Calu3 (cell line): ENCODE measurements at places on chromosomes 16 and 17. TPM values are rescaled to one million over a fixed set of nuclear protein-coding genes. Genes with fewer than 3 reads are reported as not detected.

Gene CES1
- 0.78 and 0.86 TPM in 2 replicates for total RNA-seq

Gene IL34
- total RNA-seq: 0.35 and 0.39 TPM in 2 replicates

Gene RBFOX1
- not detected in 2 replicates for total RNA-seq

Gene ZP2
- not detected in 2 replicates for total RNA-seq

Gene PLCG2
- total RNA-seq: 3.4 and 13.7 TPM in 2 replicates

Gene KCNH6
- total RNA-seq: not detected in 2 replicates

Gene GPR142
- total RNA-seq: not detected in 2 replicates

Gene MYOCD
- 0.10 TPM in 1 of 2 replicates, not detected in the other for total RNA-seq

Gene ARHGDIG
- 0.29 TPM in 1 of 2 replicates, not detected in the other for total RNA-seq

Gene PLLP
- 38.3 and 40.3 TPM in 2 replicates for total RNA-seq

- no peak overlapping the region for H3K4me3 ChIP-seq
- H3K27ac ChIP-seq: no peak overlapping the region
- DNase-seq: no peak
- H3K36me3 ChIP-seq: peaks cover 4% of the 10 kb centered on the region
- H3K27me3 ChIP-seq: no peaks in the 10 kb centered on the region
Measured at GRCh38 chr17:42031584-42031983, 11.7 kb downstream of the NKIRAS2 start.

- peaks cover 86% of the 10 kb centered on the region for H3K36me3 ChIP-seq
- no peak for DNase-seq
- H3K4me1 ChIP-seq: peaks cover 58% of the 10 kb centered on the region
- peak overlapping the region; percentile 66 for H3K4me3 ChIP-seq
- H3K27ac ChIP-seq: peak overlapping the region; percentile 94
- H3K27me3 ChIP-seq: no peaks in the 10 kb centered on the region
Measured at GRCh38 chr17:76049836-76050537, 22.3 kb downstream of the SRP68 start.

GRCh38 chr16:84177741-84178073 is 9.2 kb downstream of the TAF1C start:
- H3K36me3 ChIP-seq: peaks cover 33% of the 10 kb centered on the region
- H3K27ac ChIP-seq: no peak overlapping the region
- H3K4me3 ChIP-seq: no peak overlapping the region
- no peak for DNase-seq
- H3K4me1 ChIP-seq: peaks cover 9% of the 10 kb centered on the region

DNA sequence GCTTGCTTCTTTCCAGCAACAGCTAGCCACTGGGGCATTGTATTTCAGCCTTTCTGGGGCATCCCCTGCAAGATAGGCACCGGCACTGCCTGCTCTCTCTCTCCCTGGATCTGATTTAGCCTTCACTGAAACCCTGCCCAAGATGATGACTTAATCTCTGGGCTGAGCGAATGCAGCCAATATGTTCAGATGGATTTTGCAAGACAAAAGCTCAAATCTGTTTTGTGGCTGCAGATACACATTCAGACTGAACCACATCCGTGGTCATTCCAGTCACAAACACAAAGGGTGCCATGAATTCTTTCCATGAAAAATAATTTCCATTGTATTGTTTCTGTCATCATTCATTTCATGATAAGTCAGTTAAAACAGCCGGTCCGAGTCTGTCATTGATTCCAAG is 24.2 kb downstream of the SOST start:
- H3K4me1 ChIP-seq: no peaks in the 10 kb centered on the region
- DNase-seq: no peak
- no peak overlapping the region for H3K4me3 ChIP-seq
- H3K27ac ChIP-seq: no peak overlapping the region

- H3K4me3 ChIP-seq: no peak overlapping the region
- peaks cover 17% of the 10 kb centered on the region for H3K36me3 ChIP-seq
- no peaks in the 10 kb centered on the region for H3K27me3 ChIP-seq
Measured at GRCh38 chr17:62562656-62563055, 64.8 kb upstream of the MRC2 start.

- H3K36me3 ChIP-seq: peaks cover 5% of the 10 kb centered on the region
- no peaks in the 10 kb centered on the region for H3K27me3 ChIP-seq
- H3K4me1 ChIP-seq: peaks cover 24% of the 10 kb centered on the region
- H3K4me3 ChIP-seq: no peak overlapping the region
- H3K27ac ChIP-seq: no peak overlapping the region
Measured at GRCh38 chr17:75340631-75341030, 51.4 kb upstream of the SLC25A19 start.

DNA sequence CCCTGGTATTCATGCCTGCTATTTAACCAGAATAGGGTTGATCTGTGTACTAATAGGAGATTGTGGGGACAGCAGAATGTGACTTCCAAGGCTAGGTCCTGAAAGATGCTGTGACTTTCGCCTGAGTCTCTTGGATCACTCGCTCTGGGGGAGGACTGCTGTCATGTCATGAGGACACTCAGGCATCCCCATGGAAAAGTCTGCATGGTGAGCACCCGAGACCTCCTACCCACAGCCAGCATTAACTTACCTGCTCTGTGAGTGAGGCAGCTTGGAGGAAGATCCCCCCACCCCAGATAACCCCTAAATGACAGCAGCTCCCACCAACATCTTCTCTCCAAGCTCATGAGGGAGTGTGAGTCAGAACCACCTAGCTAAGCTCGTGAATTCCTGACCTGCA is 30.3 kb upstream of the C16orf78 start:
- H3K4me1 ChIP-seq: no peaks in the 10 kb centered on the region
- no peak for DNase-seq
- no peaks in the 10 kb centered on the region for H3K36me3 ChIP-seq
- peaks cover 30% of the 10 kb centered on the region for H3K27me3 ChIP-seq
- H3K27ac ChIP-seq: no peak overlapping the region

DNA sequence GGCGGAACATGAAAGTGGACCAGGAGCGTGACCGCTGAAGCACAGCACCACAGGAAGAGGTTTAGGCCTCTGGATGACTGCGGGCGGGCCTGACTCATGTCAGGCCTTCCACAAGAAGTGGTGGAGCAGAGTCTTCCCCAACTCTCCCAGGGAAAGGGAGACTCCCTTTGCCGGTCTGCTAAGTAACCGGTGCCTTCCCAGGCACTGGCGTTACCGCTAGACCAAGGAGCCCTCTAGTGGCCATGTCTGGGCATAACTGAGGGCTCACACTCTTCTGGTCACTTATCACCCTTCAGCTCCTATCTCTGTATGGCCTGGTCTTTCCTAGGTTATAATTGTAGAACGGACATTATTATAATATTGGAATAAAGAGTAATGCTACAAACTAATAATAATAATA is 1931.9 kb downstream of the TP53TG3F start:
- H3K27me3 ChIP-seq: no peaks in the 10 kb centered on the region
- no peaks in the 10 kb centered on the region for H3K4me1 ChIP-seq
- no peak overlapping the region for H3K4me3 ChIP-seq
- no peak overlapping the region for H3K27ac ChIP-seq
- no peaks in the 10 kb centered on the region for H3K36me3 ChIP-seq

DNA sequence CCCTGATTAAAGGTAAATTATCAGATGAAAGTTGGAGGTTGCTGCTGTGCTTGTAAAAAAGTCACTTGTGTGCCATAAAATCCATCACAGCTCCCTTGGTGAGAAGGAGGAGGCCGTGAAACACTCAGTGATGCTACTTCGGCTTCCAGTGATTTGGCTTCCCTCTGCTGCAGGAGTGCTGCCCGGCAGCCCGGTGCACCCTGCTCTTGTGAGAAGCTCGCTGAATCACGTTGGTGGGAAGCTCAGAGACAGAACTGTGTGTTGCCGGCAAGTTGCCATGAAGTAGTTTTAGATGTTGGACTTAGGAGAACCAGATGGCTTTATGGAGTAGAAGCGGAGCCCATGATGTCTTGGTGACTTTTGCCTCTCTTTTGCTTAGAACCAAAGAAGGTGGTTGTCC is 33.3 kb downstream of the MSI2 start:
- H3K27ac ChIP-seq: no peak overlapping the region
- DNase-seq: no peak
- H3K27me3 ChIP-seq: no peaks in the 10 kb centered on the region
- H3K4me1 ChIP-seq: no peaks in the 10 kb centered on the region
- no peak overlapping the region for H3K4me3 ChIP-seq

DNA sequence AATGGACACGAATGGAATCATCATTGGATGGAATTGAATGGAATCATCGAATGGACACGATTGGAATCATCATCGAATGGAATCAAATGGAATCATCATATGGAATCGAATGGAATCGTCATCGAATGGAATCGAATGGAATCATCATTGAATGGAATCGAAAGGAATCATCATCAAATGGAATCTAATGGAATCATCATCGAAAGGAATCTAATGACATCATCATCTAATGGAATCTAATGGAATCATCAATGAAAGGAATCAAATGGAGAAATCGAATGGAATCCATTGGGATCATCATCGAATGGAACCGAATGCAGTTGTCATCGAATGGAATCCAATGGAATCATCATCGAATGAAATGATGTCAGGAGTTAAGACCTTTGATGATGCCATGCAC is 154.9 kb downstream of the SHCBP1 start:
- H3K27me3 ChIP-seq: no peaks in the 10 kb centered on the region
- no peak for DNase-seq
- H3K4me3 ChIP-seq: no peak overlapping the region
- no peaks in the 10 kb centered on the region for H3K36me3 ChIP-seq
- H3K27ac ChIP-seq: no peak overlapping the region

DNA sequence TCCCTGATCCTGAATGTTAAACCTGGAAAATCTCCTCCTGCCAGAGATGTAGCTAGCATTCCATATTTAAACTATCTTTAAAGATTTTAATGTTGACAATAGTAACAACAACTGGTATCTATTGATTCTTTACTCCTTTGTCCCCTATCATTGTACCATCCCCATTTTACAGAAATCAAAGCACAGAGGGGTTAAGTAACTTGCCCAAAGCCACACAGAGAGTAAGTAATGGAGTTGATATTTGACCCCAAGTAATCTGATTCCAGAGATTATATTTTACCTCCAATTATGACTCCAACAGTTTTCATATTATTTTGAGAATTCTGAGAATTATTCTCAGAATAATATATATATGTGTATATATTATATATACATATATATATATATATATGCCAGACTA is 37.7 kb upstream of the RGS9 start:
- H3K27ac ChIP-seq: no peak overlapping the region
- no peaks in the 10 kb centered on the region for H3K4me1 ChIP-seq
- peaks cover 4% of the 10 kb centered on the region for H3K27me3 ChIP-seq
- H3K36me3 ChIP-seq: no peaks in the 10 kb centered on the region
- H3K4me3 ChIP-seq: no peak overlapping the region

GRCh38 chr16:85082173-85083050 is 29.9 kb downstream of the CIBAR2 start:
- DNase-seq: no peak
- H3K4me1 ChIP-seq: peaks cover 9% of the 10 kb centered on the region
- no peaks in the 10 kb centered on the region for H3K36me3 ChIP-seq
- H3K27me3 ChIP-seq: no peaks in the 10 kb centered on the region

- no peaks in the 10 kb centered on the region for H3K36me3 ChIP-seq
- no peak overlapping the region for H3K27ac ChIP-seq
- H3K4me1 ChIP-seq: no peaks in the 10 kb centered on the region
- DNase-seq: no peak
- peaks cover 67% of the 10 kb centered on the region for H3K27me3 ChIP-seq
Measured at GRCh38 chr17:73870473-73870872, 226.2 kb upstream of the SDK2 start.

GRCh38 chr17:80395402-80396151 is 19.4 kb upstream of the ENDOV start:
- H3K27me3 ChIP-seq: no peaks in the 10 kb centered on the region
- no peak overlapping the region for H3K4me3 ChIP-seq
- no peaks in the 10 kb centered on the region for H3K4me1 ChIP-seq
- peaks cover 21% of the 10 kb centered on the region for H3K36me3 ChIP-seq
- DNase-seq: no peak

DNA sequence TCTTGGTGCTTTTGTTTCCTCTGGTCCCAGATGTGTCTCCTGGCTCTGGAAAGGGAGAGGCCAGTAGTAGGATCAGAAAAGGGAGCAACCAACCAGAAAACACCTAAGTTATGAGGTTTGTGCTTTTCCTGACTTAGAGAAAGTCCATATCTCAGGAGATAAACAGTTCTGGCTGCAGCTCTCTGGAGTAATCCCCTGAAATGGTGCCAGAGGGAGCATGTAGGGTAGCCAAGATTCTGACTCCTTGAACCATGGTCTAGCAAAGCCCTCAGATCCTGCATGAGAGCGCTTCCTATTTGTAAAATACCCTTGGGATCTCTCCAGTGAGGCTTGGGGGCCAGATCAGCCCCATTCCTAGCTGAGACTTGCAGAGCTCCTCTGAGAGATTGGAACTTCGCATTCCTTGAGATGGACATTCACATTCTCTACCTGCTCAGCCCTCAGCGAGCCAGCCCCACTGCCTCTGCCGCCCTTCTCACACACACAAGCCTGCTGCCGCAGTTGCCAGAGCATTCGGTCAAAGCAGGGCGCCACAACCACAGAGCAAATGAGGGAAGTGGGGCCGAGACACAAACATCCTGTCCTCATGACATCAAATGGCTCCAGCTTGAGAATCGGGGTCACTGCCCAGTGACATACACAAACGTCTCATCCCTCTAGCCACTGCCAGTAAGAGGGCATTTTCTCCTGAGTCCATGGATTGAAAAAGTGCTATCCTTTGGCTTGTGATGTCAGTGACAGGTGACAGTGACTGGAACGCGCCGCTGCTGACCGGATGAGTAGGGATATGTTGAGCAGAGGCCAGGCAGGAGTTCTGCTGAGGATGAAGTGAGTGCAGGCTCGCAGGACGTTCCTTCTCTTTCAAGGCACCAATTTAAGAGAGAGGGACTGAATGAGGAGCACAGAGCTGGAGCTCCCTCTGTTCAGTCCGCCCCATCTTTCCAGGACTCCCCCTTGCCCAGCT is 5.0 kb downstream of the ABHD15 start:
- DNase-seq: no peak
- no peak overlapping the region for H3K4me3 ChIP-seq
- no peak overlapping the region for H3K27ac ChIP-seq

- H3K36me3 ChIP-seq: no peaks in the 10 kb centered on the region
- H3K4me3 ChIP-seq: no peak overlapping the region
Measured at GRCh38 chr16:57513371-57514102, 22.8 kb downstream of the CCDC102A start.

- H3K36me3 ChIP-seq: no peaks in the 10 kb centered on the region
- no peak overlapping the region for H3K27ac ChIP-seq
- no peak for DNase-seq
- H3K27me3 ChIP-seq: no peaks in the 10 kb centered on the region
- H3K4me1 ChIP-seq: no peaks in the 10 kb centered on the region
- H3K4me3 ChIP-seq: no peak overlapping the region
Measured at GRCh38 chr16:71387045-71387871, 28.7 kb downstream of the CALB2 start.

GRCh38 chr17:47741109-47741792 is 8.2 kb downstream of the TBX21 start:
- H3K36me3 ChIP-seq: no peaks in the 10 kb centered on the region
- H3K27ac ChIP-seq: no peak overlapping the region
- peaks cover 75% of the 10 kb centered on the region for H3K27me3 ChIP-seq
- no peak overlapping the region for H3K4me3 ChIP-seq
